ENCODE measurements at places on chromosomes 16 and 17.
A peak's percentile ranks its signal among the peaks of the same experiment; 100 is the strongest.

- DNase-seq: peak; percentile 88
These were observed 108.5 kb upstream of the XYLT1 start for GRCh38 chr16:17578981-17579874.

DNA sequence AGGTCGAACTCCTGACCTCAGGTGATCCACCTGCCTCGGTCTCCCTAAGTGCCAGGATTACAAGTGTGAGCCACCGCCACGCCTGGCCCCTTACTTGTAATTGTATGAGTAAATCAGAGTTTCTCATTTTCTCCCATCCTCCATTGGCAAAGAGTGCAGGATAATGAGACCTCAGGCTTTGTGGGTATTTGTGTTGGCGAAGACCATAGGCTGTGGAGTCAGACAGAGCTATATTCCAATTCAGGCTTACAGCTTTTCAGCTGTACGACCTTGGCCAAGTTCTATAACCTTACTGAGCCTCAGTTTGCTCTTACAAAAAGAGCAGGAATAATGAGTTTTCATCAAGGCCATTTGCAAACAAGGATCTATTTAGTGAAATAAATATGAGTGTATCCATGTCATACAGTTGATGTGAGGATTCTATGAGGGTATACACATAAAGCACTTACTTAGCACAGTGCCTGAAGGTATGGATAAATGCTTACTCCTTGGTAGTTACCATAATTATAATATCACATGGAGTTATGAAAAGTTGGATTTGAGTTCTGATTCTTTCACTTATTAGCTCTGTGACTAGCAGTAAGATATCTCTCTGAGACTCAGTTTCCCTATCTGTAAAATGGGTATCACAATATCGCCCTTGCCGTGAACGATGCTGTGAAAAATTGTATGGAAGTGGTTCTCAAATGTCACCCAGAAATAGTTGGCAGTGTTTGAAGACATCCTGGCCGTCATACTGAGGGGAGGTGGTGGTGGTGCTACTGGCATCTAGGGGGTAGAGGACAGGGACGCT is 25.6 kb upstream of the CPPED1 start:
- DNase-seq: no peak

DNA sequence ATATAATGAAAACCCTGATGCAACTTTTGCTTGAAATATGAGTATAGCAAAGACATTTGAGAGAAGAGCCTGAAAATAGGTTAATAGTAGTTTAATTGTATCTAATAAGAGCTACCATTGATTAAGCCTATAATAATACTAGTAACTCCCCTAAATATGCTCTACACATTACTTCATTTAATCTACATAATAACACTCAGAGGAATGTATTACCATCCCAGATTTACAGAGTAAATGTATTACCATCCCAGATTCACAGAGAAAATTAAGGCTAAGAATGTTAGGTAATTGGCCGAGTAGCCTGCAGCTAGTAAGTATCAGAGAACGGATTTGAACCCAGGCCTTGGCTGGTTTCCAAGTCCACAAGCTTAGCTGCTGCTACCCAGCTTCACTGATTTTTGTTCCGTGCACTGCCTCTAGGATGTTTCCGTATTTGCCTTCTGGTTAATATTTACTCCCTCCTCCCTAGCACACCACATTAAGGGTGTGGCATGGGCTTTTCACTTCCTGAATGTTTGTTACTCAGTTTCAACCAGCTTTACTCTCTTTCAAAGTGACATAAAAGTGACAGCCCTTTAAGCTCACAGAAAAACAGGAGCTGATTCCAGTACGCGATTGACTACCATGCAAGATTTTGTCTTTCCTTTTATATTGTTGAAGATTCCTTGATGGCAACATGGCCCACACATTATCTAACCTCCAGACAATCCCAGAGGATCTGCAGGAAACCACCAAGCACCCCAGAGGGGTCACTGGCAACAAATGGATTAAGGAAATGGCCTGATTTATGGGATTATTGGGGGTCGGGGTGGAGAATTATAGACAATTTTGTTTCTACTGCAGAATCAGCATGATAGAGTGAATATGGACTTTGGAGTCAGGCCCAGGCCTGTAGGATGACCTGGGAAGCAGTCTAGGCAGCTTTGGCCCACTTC is 26.7 kb upstream of the TOX3 start:
- no peak for DNase-seq

GRCh38 chr16:90020838-90021382 is 1.7 kb upstream of the DBNDD1 start:
- no peak for DNase-seq

DNA sequence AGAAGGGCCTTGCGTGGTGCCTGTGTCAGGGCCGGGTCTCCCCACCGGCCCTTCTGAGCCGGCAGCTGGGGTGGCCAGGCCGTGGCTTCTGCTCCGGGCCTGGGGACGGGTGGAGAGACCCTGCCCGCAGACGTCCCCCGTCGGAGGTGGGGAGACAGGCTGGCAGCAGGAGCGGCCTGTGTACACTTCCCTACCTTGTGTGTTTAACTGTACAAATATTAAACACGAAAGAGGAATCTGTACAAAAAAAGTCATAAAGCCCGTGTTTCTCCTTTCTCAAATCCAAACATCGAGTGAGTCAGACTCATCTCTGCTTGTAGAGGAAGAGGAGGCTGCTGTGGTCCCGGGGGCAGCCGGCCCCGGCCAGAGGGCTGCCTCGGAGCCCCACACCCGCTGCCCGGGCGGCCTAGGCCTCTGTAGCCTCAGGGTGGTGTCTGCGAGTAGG is 2.0 kb downstream of the CACNA1H start:
- DNase-seq: no peak

Measured in activated CD4-positive, alpha-beta T cell treated with anti-CD3 and anti-CD28 coated beads, Interleukin-2, amount 10 ng/mL, durations not matched to agents 24 days and 14 days (primary cell).